ENCODE measurements at places on chromosomes 13 and 19.

GRCh38 chr13:31755803-31756212, 16.5 kb downstream of the RXFP2 start:
- DNase-seq: no peak

DNA sequence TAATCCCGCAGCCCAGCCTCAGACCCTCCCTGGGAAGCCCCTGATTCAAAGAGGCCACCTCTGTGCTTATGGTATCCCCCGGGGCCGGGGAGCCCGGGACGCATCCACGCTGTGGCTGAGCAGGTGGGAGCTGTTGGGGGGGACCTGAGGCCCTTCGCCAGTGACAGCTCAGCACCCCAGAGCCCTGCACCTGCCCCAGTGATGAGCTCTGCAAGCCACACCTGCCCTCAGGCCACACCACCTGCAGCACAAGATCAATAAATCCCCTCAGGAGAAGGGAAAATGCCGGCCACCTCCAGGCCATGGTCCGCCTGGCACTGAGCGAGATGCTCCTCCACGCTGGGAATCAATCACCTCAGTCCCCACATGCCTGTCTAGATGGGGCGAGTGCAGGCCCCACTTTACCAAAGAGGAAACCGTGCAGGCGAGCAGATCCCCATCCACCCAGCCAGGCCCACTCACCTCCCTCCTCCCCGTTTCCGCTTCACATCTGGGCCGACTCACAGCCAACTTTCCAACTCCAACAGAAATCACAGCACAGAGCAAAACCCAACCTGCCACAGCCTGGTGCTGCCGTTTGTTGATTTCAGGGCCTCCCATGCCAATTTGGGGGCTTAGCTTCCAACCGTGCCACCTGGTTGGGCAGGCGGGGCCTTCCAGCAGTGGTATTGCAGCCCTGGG, 12.8 kb downstream of the MOB3A start:
- DNase-seq: peak; percentile 77

DNA sequence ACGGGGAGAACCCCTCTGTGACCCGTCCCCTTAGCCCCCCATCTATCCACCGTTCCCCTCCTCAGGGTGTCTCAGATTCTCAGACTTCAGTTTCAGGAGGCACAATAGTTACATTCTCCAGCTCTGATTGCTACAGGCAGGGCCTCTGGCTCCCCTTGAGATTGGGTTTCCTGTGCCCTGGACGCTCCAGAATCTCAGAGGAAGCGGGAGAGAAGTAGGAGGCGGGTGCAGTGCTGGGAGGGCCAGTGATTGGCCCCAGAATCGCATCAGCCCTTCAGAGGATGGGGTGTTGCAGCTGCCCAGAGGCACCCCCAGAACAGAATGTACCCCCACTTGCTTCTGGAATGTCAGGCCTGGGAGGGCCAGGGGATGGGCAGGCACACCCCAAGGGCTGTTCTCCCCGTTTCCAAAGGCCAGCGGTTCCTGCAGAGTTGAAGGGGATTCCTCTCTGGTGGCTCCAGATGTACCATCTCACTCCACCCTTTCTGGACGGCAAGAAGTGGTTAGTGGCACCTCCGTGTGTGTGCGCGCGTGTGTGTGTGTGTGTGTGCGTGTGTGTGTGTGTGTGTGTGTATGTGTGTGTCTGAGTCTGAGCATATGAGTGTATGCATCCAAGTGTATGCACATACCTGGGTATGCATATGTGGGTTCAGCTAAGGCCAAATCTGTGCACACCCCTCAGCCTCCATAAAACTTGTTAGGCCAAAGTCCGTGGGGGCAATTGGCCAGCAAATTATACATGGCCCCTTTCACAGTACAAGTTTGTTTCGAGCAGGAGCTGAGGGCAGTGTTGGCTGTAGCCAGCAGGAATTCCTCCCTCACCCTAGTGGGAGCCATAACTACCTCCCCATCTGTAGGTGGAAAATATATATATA, 35.5 kb downstream of the LYL1 start:
- no peak for DNase-seq

DNA sequence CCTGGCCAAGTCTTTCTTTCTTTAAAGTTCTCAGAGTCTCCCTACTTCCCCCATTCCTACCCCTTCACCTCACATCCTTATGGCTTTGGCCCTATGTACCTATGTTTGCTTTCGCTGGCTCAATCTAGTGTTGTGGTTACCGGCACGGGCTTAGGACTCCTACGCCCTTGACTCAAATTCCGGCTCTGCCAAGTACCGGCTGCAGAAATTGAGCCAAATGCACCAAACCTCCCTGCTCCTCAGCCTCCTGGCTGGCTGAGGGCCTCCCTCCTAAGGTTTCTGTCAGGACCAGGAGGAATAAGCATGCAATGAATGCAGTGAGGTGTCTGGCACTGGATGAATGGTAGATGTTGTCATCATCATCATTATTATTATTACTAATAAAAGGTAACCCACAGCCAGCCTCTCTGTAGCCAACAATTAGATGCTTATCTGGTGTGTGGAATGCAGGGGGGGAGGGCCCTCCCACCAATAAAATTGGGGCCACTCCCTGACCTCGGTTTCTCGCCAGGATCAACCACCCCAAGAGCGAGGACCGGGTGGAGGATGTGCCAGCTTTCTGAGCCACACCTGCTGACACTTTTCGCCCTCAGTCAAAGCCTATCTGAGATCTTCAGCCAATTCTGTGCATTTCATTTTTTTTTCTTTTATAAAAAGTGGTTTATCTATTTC, 20.7 kb downstream of the KLK5 start:
- no peak for DNase-seq

- no peak for DNase-seq
These were observed 149.0 kb downstream of the HS6ST3 start for GRCh38 chr13:96238861-96239260.

- peak; percentile 73 for DNase-seq
These were observed 94.9 kb upstream of the MCF2L start for GRCh38 chr13:112873851-112874750.

DNA sequence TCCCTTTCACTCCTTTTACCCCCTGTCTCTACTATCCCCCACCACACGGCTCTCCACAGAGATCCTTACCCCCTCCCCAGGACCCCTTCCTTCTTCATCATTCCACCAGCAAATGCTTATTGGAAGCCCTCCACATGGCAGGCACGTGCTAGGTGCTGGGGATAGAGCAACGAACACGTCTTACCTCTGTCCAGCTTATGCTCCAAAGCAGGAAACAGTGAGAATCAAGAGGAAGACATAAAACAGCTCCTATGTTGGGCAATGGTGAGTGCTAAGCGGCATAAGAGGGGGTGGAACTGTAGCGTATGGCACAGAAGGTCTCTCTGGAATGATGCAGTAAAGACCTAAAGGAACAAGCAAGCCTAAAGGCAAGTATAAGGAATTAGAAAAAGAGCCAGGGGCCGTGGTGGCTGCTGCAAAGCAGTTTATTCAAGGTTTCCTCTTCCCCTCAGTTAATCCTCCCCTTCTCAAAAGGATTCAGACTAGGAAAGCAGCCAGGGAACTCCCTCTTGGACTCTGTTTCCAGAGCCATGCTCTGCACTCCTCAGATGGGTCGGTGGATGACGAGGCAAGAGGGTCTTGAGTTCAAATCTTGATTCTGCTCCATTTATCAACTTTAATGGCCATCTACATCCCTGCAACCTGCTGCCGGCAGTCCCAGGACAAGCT, 289.4 kb downstream of the FOXO1 start:
- no peak for DNase-seq

GRCh38 chr19:4319067-4319718, 14.8 kb downstream of the FSD1 start:
- DNase-seq: no peak

DNA sequence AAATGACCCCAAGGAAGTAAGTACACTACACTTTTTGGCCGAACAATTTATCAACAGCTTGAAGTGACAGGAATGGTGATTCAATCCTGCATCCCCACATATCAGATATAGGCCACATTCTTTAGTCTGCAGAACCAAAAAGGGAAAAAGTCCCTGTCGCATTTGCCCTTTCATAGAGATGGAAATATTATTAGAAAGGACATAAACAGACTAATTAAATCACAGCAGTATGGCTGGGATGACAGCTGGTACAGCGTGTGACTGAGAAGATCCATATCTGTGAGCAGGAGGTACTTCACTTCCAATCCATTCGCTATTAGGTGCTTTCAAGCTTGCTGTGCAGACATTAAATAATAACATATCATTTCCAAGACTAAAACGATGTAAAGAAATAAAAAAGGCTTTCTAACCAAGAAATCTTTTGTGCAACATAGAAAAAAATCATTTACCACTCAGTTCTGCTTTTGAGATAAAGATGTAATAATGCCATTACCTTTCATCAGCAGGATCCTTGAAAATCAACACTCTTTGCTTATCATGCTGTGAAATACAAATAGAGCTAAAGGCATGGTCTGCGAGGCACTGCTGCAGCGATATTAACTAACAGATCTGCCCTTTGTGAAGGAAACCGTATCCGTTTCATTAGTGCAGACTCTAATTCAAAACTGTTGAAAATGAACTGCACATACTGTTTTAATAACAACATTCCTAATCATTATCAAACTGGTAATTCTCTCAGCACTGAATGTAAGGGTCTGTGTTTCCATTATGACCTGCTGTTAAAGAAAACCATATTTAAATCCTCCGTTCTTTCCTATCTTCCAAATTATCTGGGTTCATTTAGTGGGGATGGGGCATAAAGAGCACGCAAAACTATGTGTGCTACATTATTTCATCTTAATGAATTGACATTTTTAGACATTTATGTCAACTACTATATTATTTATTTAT, 245.6 kb downstream of the DACH1 start:
- DNase-seq: no peak

GRCh38 chr13:97834250-97834649, 119.2 kb upstream of the IPO5 start:
- no peak for DNase-seq

DNA sequence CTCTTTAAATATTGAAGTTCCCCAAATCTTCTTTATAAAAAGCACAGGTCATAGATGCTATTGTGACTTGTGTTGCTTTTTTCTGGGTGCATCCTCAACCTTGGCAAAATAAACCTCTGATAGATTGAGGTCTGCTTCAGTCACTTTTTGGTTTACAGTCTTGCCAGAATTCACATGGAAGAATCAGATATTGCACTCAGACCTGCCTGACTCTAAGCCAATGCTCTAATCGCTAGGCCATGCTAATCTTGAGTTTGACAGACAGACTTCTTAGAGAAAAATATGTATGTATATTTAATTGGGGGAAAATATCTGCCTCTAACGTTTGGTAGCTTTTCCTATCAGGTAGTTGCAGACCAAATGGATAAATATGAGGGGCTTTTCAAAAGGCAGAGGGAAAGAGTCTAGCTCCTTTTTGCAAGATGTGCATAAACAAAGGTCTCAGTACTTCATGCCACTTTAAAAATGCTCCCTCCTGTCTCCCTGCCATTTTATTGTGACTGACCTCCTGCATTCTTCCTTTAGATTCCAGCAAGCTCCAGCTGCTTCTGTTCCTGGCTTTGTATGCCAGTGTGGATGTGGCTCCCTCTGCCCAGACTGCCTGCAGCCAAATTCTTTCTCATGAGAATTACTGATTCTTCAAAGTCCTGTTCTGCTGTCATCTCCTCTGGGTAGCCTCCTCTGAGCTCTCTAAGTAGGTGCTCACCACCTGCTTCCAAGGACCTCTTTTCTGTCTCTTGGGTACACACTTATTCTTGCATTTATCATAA, 42.4 kb upstream of the RFC3 start:
- no peak for DNase-seq

GRCh38 chr13:66365101-66365500, 865.0 kb downstream of the PCDH9 start:
- no peak for DNase-seq

- no peak for DNase-seq
These were observed 102.2 kb upstream of the IPO5 start for GRCh38 chr13:97851269-97851668.

DNA sequence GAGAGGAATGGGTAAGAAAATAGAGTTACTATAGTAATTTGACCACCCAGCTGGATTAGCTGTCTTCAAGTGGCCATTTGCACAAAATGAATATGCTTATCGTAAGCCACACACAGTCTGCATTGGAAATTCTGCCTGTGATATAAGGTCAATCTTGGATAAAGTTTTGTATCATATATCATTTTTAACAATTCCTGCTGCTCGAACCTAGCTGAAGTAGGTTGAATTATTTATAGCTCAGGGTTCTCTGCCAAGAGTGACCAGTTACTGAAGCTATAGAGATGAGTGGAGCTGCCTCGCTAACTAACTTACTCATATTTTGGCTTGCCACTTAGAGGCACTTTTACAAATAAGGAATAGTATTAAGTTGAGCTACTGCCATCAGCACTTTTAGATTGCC, 220.9 kb downstream of the RGCC start:
- DNase-seq: no peak

DNA sequence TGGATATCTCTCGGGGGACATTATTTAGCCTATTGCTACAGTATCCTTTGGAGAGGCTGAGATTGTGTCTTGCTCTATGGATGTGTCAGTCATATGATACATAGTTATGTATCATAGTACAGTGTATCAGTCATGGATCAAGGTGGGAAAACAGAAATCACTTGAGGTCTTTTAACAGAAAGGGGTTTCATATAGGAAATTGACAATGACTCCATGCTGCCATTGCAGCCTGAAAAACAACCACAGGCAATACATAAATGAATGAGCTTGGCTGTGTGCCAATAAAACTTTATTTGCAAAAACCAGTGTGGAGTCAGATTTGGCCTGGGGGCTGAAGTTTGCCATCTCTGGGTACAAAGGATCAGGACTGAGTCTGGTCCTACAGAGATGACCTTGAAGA, 35.4 kb downstream of the COLGALT1 start:
- no peak for DNase-seq

DNA sequence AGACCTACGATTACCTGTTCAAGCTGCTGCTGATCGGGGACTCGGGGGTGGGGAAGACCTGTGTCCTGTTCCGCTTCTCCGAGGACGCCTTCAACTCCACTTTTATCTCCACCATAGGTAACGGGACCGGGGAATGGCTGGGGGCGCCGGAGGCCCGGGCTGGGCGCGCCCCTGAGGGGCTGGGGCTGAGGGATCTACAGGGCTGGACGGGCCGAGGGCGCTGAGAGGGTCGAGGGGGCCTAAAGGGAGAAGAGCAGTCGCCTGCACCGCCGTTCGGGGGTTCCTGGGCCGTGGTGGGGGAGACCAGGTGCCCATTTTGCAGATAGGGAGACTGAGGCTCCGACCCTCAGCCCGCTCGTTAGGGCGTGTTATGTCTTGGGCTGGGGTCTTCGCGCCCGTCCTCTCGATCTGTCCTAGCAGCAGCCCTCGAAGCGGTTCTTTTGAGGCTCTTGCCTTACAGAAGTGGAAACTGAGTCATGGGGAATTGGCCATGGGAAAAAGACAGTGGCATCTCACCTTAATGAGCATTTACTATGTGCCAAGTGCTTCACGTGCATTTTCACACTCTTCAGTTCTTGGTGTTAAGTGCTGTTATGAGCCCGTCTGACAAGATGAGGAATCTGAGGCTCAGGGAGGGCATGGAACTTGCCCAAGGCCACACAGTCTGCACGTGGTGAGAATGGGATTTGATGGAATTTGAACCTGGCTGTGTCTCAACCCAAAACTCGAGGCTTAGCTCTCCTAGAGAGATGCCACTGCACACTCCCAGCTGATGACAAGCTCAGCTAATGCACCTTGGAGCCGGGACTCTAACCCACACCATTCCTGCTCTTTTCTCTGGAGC, 442 bp downstream of the RAB8A start:
- DNase-seq: peak; percentile 31
